Spleen (tissue), 13 donors: ENCODE measurements at places on chromosomes 12 and 14. TPM values are rescaled to one million over a fixed set of nuclear protein-coding genes. Genes with fewer than 3 reads are reported as not detected.

- no peaks in the 10 kb centered on the region for H3K36me3 ChIP-seq
- no peak overlapping the region for H3K4me3 ChIP-seq
- peaks cover 45% of the 10 kb centered on the region for H3K27me3 ChIP-seq
- H3K27ac ChIP-seq = no peak overlapping the region
Observed at GRCh38 chr14:95363468-95363954, 43.8 kb upstream of the CLMN start.

GRCh38 chr12:99059824-99060511 lies 414.9 kb downstream of the APAF1 start:
- H3K27ac ChIP-seq = no peak overlapping the region
- DNase-seq = no peak
- H3K27me3 ChIP-seq = no peaks in the 10 kb centered on the region

GRCh38 chr12:104456950-104457745 lies 400 bp downstream of the CHST11 start:
- no peaks in the 10 kb centered on the region for H3K27me3 ChIP-seq
- DNase-seq = peak; percentile 90
- peak overlapping the region; percentile 89 for H3K27ac ChIP-seq

DNA sequence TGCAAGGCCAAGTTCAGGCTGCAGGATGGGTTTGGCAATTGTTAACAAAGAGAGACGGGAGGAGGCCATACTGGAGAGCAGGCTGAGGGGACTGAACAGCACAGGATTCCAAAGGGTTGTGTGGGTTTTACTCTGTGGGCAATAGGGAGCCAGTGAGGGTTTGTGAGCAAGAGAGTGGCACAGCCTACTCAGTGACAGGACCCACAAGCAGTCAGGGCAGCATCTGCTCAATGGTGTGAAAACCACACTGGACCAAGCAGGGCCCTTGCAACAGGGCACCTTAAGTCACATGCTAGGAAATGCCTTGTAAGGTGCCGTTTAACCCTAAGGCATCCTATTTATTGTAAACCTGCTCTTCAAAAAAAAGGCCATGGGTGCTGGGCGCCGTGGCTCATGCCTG lies 22.0 kb downstream of the SYNE3 start:
- H3K4me1 ChIP-seq = peaks cover 49% of the 10 kb centered on the region
- H3K27ac ChIP-seq = peak overlapping the region; percentile 58
- DNase-seq = no peak
- H3K27me3 ChIP-seq = no peaks in the 10 kb centered on the region

DNA sequence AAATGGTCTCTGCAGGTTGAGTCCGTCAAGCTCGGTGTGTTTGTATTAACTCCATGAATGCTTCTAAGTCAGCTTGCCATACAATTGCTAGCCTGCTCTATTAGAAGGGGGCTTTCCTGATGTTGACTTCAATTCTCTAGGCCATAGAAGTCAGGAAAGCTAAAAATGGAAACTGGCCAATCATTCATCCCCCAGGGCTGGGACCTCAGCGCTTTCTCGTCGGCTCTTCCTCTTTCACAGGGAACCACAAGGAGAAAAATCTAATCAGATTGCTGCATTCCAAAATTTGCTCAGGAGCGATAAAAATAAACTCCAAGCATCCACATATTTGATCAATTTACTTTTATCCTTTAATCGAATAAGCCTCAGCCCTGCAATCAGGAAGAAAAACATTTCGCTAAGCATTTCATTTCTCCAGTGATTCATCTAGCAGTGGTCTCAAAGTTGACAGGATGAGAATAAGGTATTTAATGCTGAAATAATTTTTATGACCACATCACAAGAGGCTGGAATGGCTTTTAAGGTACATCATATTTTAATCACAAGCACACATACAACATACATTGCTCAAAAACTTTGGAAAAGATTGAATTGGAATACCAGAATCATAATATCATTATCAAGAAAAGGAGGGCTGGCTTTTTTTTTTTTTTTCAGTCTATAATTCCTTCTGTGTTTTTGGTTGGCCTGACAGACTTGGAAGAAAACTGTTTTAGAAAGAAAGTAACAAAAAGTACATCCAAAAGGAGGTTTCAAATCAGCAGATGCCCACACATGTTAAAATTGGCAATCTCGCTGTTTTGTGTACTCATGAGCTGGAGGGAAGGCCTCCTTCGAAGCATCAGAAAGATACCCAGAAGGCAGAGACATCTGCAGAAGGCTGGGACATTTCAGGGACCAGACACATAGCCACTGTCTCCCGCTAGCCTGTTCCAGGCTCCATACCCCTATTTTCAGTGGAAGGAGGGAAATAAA lies 316.3 kb downstream of the NUAK1 start:
- no peak for DNase-seq
- no peaks in the 10 kb centered on the region for H3K36me3 ChIP-seq
- no peaks in the 10 kb centered on the region for H3K27me3 ChIP-seq
- H3K4me3 ChIP-seq = no peak overlapping the region
- H3K27ac ChIP-seq = no peak overlapping the region
- H3K4me1 ChIP-seq = no peaks in the 10 kb centered on the region

DNA sequence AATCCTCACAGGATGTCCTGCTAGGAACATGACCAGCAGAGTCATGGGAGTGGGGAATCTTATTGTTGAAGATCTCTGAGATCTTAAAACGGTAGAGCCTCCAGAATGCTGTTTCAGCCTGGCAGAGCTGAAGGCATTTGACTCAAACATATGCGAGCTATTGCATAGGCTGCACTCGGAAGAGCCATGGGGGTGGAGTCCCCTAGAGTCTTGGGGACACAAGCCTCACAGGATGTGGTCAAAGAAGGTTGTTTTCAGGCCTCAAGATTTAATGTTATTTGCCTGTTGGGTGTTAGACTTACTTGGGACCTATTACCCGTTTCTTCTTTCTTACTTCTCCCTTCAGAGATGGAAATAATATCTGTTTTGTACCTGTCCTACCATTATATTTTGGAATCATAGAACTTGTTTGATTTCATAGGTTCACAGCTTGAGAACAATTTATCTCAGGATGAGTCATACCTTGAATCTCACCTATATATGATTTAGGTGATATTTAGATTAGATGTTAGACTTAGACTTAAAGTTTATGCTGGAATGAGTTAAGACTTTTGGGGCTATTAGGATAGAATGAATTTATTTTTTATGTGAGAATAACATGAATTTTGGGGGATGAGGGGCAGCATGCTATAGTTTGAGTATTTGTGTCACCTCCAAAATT lies 172.2 kb upstream of the ATP2B1 start:
- no peak overlapping the region for H3K4me3 ChIP-seq
- H3K36me3 ChIP-seq = no peaks in the 10 kb centered on the region
- H3K27ac ChIP-seq = peak overlapping the region; percentile 69
- no peaks in the 10 kb centered on the region for H3K27me3 ChIP-seq
- DNase-seq = peak; percentile 82
- peaks cover 26% of the 10 kb centered on the region for H3K4me1 ChIP-seq

DNA sequence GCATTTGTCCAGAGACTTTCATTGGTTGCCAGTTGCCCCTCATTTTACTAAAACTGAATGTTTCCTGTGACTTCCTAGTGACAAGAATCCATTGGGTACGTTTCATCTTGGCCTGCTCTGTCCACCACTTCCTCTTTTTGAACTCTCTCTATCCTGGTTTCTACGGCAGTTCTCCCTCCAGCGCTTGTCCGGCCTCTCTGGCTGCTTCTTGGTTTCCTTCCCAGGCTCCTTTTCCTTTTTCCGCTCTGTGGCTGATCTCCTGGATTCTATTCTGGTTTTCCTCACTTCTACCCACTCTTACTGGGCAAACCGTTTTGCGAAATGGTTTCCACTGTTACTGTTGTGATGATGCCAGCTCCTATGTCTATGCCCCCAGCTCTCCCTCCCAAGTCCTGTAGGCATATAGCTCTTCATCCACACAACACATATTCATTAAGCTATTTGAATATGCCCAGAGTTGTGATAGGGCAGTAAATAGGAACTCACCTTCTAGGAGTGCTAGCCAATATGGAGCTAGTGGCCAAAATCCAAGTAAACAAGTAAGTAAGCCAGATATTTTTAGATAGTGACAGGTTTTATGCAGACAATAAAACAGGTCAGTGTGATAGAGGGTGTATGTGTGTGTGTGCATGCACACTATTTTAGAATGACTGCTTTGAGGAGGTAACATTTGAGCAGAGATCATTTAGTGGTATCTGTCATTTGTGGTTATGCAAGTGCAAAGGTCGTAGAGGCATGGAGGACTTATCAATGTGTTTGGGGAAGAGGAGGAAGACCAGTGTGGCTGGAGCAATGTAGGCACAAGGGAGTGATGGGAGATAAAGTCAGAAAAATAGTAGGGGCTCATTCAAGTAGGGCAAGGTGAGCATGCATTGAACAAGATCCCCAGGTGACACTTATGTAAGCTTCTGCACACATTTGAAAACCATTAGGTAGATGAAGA lies 27.9 kb upstream of the CTDSP2 start:
- H3K27me3 ChIP-seq = no peaks in the 10 kb centered on the region
- peak overlapping the region; percentile 40 for H3K27ac ChIP-seq
- H3K4me3 ChIP-seq = no peak overlapping the region

- DNase-seq = no peak
- H3K27ac ChIP-seq = no peak overlapping the region
- H3K4me3 ChIP-seq = no peak overlapping the region
- no peaks in the 10 kb centered on the region for H3K27me3 ChIP-seq
Observed at GRCh38 chr14:90870950-90871604, 54.8 kb upstream of the TTC7B start.

GRCh38 chr14:32985866-32986265 lies 47.2 kb downstream of the NPAS3 start:
- H3K27me3 ChIP-seq = no peaks in the 10 kb centered on the region
- no peak overlapping the region for H3K4me3 ChIP-seq
- no peak overlapping the region for H3K27ac ChIP-seq

DNA sequence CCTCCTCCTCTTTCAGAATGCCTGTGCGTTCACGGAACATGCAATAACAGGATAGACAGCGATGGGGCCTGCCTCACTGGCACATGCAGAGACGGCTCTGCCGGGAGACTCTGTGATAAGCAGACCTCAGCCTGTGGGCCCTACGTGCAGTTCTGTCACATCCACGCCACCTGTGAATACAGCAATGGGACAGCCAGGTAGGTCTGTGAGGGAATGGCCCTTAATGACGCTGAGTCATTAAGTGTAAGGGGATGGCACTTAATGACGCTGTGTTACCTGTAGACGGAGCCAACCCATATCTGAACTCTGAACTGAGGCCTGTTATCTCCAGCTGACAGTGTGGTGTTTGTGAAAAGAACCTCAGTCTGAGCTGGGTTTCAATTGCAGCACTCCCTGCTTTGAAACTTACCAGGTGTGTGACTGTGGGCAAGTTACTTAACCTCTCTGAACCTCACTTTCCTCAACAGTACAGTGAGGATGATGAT lies 86.9 kb downstream of the STAB2 start:
- H3K4me1 ChIP-seq = no peaks in the 10 kb centered on the region
- no peak overlapping the region for H3K27ac ChIP-seq
- H3K4me3 ChIP-seq = no peak overlapping the region
- no peaks in the 10 kb centered on the region for H3K27me3 ChIP-seq
- no peaks in the 10 kb centered on the region for H3K36me3 ChIP-seq

GRCh38 chr14:80958226-80958625 lies 2.8 kb downstream of the TSHR start:
- H3K4me3 ChIP-seq = no peak overlapping the region
- no peak for DNase-seq
- H3K27me3 ChIP-seq = no peaks in the 10 kb centered on the region
- peak overlapping the region; percentile 65 for H3K27ac ChIP-seq

GRCh38 chr14:72616811-72617210 lies 277.1 kb downstream of the DPF3 start:
- DNase-seq = no peak
- H3K27ac ChIP-seq = peak overlapping the region; percentile 52
- no peaks in the 10 kb centered on the region for H3K27me3 ChIP-seq
- no peak overlapping the region for H3K4me3 ChIP-seq
- H3K4me1 ChIP-seq = peaks cover 67% of the 10 kb centered on the region
- no peaks in the 10 kb centered on the region for H3K36me3 ChIP-seq

- no peak for DNase-seq
- no peaks in the 10 kb centered on the region for H3K36me3 ChIP-seq
- no peak overlapping the region for H3K4me3 ChIP-seq
- H3K4me1 ChIP-seq = no peaks in the 10 kb centered on the region
- H3K27me3 ChIP-seq = no peaks in the 10 kb centered on the region
Observed at GRCh38 chr14:33402604-33403003, 463.9 kb downstream of the NPAS3 start.

- no peak for DNase-seq
- no peak overlapping the region for H3K27ac ChIP-seq
- no peaks in the 10 kb centered on the region for H3K36me3 ChIP-seq
- no peaks in the 10 kb centered on the region for H3K4me1 ChIP-seq
- no peak overlapping the region for H3K4me3 ChIP-seq
- no peaks in the 10 kb centered on the region for H3K27me3 ChIP-seq
Observed at GRCh38 chr12:65430571-65431306, 152.3 kb downstream of the MSRB3 start.

DNA sequence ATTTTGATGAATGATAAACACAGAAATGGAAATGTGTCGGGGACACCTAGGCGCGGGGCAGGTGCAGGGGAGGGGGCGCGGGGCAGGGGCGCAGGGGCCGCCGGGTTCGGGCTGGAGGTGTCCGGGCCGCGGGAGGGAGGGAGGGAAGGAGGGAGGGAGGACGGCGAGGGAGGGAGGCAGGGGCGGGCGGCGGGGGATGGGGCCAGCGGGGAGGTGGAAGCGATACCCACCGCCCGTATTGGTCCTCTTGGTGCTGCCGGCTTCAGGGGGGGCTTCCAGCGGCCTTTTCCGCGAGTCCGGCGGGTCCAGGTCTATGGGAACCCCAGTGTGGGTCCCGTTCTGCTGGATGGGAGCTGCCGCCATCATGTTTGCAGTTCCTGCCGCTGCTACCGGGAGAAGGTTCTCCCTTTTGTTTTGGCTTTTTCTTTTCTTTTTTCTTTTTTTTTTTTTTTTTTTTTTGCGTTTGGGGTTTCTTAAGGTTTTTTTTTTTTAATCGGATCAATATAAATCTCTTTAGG lies 703 bp downstream of the NOVA1 start:
- H3K4me1 ChIP-seq = no peaks in the 10 kb centered on the region
- H3K4me3 ChIP-seq = peak overlapping the region; percentile 55
- peak; percentile 67 for DNase-seq
- H3K36me3 ChIP-seq = no peaks in the 10 kb centered on the region
- H3K27ac ChIP-seq = peak overlapping the region; percentile 28

GRCh38 chr12:109938947-109939346 lies 38.9 kb downstream of the TCHP start:
- peaks cover 39% of the 10 kb centered on the region for H3K4me1 ChIP-seq
- no peaks in the 10 kb centered on the region for H3K27me3 ChIP-seq
- H3K27ac ChIP-seq = peak overlapping the region; percentile 78
- H3K4me3 ChIP-seq = no peak overlapping the region
- H3K36me3 ChIP-seq = no peaks in the 10 kb centered on the region

Gene MYRFL
- total RNA-seq = not detected

Gene RNF212B
- not detected for total RNA-seq

Gene TDRD9
- 1.4 TPM for total RNA-seq

Gene GUCY2C
- total RNA-seq = not detected

Gene TAC3
- total RNA-seq = not detected

Gene PLEK2
- total RNA-seq = not detected
